ENCODE measurements at places on chromosomes 13 and 19.

- no peak for DNase-seq
These were observed 1011.6 kb downstream of the PCDH9 start for GRCh38 chr13:66218583-66218982.

DNA sequence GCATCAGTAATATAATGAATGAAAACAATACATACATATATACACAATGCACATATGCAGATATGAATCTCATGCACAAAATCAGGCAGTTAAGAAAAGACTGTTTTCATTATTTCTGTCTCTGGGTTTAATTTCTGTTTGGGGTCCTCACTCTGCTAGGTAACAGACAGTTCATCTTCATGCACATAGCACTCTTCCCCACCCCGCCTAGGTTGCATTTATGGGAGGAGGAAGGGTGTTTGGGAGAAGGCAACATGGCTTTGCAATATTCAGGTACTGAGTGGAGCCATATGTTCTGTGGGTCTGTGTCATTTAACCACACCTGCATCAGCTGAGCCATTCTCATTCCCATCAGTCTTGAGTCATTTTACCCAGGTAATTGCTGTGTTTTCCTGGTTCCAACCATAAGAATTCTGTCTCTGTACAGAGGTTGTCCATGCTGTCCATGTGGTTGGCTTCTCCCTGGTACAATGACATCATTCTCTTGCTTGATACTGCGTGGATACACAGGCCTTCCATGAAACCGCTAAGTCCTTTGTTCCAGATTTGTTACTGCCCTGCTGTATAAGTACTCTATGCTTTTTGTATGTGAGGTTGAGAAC is 45.3 kb downstream of the RFC3 start:
- DNase-seq = no peak

DNA sequence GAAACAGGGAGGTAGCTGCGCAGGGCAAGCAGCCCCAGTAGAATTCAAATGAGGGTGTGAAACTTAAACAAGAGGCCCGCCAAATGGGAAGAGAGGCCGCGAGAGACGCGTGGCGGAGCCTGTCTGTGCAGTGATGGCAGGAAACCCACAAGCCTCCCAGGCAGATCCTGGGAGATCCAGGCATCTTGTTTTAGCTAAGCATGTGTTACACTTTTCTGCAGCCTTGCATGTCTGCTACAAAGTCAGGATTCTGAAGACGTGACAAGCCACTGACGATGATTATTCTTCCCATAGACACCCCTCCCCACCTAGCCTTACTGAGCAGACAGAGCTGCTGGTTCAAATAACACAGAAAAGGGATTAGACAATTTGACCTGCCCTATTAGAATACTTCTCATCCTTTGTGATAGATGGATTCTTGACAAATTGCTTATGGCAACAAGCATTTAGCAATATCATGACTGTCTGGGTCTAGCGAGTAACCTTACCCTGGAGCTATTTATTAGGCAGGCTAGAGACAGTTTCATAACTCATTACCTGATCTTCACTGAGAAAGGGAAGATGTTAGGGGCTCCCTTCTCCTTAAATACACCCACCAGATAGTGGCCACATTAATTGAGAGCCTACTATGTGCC is 185.2 kb upstream of the IRS2 start:
- no peak for DNase-seq

GRCh38 chr19:1678073-1678472 is 25.7 kb upstream of the TCF3 start:
- no peak for DNase-seq

- no peak for DNase-seq
These were observed 171.1 kb downstream of the UGGT2 start for GRCh38 chr13:95882121-95882520.

DNA sequence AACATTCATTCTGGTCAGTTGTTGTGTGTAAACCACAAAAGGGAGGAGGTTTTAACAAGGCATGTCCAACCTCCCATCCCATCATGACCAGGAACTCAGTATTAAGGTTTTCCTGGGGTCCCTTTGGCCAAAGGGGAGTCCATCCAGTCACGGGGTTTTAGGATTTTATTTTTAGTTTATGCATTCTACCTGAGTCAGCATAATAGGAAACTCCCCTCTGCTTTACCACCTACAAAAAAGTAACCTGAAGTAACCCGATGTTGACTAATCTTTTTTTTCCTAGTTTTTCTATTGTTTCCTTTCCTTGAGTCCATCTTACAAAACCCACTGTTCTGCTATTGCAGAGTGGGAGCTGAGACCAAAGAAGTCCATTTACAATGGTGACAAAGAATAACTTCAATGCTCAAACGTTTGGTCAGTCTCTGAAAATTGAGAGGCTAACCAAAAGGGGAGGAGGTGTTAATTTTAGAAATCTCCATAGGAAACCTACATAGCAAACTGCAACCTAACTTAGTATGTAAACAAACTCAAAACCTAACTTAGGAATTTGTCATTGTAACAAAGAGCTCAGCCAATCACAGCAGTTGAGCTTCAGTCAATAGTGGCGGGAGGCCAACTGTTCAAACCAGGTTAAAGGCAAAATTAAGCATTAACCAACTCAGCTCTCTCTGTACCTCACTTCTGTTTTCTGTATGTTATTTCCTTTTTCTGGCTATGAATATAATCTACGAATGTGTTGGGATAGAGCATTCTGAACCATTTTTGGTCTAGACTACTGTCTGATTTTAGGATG is 1954.1 kb downstream of the PCDH9 start:
- DNase-seq = no peak

- DNase-seq = no peak
These were observed 15.7 kb downstream of the PRAM1 start for GRCh38 chr19:8486661-8487136.

DNA sequence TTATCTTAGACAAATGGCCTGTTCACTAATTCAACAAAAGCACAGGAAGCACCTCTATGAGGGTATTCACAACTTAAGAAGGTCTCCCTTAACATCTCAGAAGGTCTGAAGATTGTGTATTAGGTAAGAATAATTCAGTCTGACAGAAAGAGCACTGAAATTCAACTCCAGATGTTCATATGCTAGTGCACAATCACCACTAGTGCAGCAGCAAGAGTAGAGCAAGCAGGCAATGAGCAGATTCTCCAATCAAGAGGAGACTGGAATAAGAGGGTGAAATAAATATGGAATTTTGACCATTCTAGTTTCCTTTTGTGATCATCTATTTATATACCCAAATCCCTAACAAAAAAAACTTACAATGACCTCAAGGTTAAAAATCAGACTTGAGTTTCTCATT is 52.0 kb downstream of the MPHOSPH8 start:
- DNase-seq = no peak

DNA sequence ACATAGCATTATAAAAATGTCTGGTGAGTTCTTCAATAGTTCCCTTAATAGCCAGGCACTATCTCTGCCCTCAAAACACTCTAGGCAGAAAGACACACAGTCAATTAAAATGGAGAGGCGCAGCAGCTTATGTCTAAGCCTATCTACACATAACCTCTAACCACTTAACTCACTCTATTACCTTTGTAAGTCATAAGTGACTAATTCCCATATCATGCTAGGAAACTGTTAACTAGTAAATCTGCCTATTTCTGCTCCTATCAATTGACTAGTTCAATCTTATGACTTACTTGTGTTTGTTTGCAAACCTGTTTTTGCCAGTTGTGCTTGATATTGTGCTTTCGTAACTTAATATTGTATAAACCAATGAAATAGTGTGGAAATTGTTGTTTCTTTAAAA is 3.2 kb downstream of the CCDC122 start:
- DNase-seq = no peak

- DNase-seq = no peak
These were observed 1218.8 kb upstream of the ATXN8OS start for GRCh38 chr13:68888832-68889231.

- no peak for DNase-seq
These were observed 50.7 kb upstream of the FNDC3A start for GRCh38 chr13:48925001-48925400.

DNA sequence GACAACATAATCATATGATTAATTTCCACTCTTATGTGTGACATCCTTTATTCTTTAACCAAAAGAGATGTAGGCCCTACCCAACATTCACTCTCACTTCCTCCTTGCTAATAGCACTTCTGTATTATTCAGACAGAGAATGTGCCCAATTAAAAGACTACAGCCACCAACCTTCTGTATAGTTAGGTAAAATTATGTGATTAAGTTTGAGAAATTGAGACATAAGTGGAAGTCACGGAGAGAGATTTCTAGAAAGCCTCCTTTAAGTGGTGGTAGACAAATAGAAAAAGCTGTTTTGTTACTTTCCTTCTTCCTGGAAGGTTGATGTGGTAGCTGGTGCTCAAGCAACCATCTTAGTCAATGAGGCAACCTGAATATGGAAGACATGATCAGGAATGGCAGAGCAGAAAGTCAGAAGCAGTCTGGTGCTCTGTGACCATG is 14.8 kb downstream of the EPSTI1 start:
- DNase-seq = no peak

GRCh38 chr13:51118809-51119431 is 7.8 kb upstream of the C13orf42 start:
- no peak for DNase-seq

DNA sequence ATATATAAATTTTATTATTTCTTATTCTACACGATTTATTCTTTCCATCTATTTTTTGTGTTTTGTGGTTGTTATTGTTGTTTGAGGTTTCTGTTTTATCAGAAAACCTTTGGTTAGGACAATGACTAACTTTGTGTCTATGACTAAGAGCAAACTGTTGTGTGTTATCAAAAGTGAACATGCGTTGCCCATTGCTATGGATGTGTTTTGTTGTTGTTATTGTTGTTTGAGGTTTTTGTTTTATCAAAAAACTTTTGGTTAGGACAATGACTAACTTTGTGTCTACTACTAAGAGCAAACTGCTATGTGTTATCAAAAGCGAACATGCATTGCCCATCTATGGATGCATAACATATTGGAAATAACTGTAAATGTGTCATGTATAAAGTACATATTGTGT is 692.3 kb downstream of the SLITRK1 start:
- no peak for DNase-seq

DNA sequence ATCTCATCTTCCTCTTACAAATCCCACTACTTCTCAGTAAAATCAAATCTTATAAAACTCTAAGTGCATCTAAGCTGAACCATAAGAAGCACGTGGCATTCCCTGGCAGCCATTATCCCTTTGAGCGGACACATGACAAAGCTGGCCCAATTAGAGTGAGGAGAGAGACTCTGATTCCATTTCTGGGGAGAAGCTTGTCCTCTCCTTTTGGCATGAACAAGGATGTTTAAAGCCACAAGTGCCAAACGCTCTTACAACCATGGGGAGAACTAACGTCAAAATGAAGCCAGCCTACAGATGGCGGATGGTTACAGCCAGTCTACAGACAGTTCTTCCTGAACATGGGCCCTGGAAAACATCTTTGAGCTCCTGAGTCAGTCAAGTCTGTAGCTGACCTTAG is 231.3 kb downstream of the LHFPL6 start:
- DNase-seq = no peak

GRCh38 chr19:50003810-50004419 is 21.3 kb downstream of the VRK3 start:
- no peak for DNase-seq

DNA sequence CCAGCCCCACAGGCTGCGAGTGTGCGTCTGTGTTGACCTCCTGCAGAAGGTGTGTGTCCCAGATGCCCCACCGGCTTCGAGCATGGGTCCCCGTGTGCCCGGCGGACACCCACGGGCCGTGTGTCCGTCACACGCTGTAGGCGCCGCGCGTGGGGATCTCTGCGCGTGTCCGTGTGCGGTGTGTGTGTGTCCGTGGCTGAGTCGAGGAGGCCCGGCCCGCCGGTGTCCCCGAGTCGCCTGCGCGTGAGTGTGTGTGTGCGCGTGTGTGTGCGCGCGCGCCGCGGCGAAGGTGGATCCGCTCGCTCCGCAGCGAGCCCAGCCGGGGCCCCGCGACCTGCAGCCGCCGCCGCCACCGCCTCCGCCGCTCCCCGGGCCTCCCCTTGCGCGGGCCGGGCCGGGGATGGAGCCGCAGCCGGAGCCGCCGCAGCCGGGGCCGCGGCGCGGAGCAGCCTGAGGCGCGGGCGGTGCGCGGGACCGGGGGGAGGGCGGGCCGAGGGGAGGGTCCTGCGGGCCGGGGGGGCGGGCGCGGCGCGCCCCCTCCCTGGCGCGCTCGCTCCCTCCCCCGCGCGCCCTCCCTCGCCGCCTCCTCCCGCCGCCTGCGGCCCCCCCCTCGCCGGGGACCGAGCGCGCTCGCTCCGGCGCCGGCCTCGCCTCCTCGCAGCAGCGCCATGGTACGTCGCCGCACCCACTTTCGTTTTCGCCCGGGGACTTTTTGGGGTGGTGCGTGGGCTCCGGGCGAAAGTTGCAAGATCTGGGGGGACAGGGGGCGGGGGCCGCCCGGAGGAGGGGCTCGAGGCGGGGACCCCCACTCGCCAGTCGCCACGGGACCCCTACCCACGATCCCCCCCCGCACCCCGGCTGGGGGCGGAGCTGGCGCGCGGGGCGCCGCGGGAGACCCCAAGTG is 7.1 kb upstream of the NFIC start:
- no peak for DNase-seq

DNA sequence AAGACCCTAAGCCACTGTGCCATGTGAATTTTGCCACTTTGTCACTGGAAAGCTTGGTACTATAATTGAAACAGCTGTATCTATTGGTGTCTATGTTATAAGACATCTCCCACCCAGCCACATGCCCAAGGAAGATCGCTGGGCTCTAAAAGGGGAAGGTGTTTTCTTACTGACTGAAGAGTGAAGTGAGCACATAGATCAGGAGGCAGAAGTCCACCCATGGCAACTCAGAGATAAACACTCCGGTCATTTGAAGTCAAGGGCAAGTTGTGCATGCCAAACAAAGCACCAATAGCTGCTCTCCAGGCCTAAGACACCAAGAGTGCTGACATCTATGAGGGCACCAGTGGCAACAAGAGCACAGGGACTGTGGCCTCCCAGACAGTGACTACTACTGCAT is 153.8 kb downstream of the KCTD12 start:
- DNase-seq = no peak

DNA sequence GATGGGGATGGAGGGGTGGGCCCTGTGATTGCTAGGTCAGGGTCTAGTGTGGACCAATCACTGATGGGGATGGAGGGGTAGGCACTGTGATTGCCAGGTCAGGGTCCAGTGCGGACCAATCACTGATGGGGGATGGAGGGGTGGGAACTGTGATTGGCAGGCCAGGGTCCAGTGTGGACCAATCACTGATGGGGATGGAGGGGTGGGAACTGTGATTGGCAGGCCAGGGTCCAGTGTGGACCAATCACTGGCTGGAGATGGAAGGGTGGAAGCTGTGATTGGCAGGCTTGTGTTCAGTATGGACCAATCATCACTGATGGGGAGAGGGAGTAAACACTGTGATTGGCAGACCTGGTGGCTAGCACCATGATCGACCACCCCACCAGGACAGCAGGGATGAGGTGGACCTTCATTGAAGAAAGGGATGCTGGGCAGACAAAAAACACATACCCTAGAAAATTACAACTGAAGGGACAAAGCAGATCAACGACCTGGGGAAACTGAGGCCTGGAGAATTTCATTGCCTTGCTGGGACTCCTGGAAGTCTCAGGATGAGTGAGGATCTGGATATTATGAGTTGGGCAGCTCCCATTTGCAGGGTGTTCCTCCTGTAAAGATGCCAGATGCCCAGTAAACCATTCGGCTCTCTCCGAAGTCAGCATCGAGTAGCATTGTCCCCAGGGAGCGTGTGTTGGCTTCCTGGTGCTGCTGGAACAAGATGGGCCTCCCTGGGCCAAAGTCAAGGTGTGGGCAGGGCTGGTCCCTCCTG is 15.5 kb downstream of the TMPRSS9 start:
- no peak for DNase-seq

GRCh38 chr19:8638078-8638619 is 7.7 kb downstream of the NFILZ start:
- no peak for DNase-seq
